ENCODE measurements at places on chromosomes 1 and 21.

DNA sequence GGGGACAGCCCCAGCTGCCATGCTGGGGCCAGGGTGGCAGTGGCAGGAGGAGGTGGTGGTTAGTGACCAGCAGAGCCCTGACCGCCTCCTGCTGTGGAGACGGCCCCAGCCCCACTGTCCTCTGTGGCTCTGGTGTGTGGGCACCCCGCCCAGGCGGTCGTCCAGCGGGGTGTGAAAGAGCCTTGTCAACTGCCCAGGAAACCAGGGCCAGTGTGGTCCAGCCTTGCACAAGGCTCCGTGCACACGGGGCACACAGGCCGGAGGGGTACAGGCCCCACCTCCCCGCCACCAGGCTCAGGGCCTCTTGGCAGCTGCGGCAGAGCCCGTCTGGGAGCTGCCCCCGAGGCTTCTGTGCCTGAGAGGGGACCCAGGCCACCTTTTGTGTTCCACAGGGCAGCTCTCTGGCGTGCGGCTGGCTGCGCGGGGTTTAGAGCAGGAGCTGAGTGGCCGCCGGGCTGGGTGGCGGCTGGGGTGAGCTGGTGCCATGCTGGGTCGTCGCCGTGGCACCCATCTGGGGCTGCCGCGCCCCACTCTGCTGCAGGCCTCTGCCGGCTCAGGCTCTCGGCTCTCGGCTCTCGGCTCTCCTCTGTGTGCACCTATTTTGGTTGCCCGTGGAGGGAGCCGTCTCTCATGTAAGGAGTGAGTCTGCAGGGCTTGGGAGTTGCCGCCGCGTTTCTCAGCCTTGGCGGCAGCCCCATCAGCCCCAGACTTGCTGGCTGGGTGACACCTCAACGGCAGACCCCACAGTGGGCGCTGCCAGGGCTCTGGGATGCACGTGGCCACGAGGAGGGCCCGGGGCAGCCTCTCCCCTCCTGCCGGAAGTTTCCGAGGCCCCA lies 36.1 kb downstream of the SLX9 start:
- DNase-seq = no peak

GRCh38 chr1:100816049-100816448 lies 78.6 kb downstream of the EXTL2 start:
- DNase-seq = no peak

DNA sequence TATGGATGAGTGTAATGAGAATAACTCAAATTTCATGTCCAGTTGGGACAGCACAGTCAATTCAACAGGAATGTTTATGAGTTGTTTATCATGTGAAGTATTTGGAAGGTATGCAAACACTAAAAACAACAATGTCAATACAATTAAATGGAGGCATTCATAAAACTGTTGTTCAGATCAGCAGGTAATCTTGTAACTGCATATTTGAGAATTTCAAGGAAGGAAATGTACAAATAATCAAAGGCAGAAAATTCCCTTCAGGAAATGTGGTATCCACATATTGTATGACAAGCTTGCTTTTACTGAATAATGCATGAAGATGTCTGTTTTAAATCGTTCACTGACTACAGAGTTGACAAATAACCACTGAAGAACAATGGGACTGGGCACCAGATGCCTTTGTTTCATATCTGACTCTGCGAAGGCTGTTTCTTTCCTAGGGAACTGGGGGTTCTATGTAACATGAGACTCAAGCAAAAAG lies 198.3 kb downstream of the LTN1 start:
- DNase-seq = no peak

- DNase-seq = no peak
Measured at GRCh38 chr1:165628147-165628822, 2.7 kb upstream of the MGST3 start.
